ENCODE measurements at places on chromosomes 6 and 20.

GRCh38 chr6:37893257-37893656 lies 73.7 kb downstream of the ZFAND3 start:
- DNase-seq, result no peak

DNA sequence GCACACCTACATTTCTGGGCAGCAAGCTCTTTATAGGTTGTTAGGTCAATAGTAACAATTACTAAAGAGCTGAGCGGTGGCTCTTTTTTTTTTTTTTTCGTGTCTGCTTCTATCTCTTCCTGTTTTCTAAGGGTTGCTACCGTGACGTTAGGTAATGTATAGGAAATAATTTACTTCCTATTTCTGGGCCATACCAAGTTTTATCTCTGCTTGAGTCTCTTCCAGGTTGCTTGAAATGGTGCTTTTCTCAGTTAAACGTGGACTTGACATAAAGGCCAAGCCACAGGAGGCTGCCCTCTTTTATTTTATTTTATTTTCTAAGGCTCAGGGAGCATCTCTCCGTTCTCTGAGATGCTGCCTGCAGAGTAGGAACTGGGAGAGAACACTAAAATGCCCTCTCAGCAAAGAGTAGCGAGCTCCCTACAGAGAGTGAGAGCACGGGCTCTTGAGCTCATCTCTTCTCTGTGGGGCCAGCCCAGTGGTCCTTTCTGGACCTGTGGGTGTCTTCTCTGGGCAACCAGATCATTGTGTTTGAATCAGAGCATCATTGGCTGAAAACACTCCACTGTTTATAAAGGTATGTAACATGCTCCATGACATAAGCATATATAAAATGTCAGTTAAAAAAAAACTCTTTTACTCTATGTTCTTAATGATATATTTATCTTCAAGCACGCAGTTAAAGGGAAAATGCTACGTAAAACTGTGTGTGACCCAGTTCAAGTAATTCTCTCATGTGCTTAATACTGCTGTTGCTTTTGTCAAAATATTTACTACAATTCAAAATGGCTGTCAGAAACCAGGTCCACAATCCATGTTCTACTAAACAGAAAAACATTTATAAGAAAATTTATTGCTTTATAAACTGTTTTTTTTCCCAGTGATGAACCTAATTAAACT lies at the start of gene ZNF831:
Gene ZNF831, plus strand, starts transcription at position 191 of the 900 bp plus-strand sequence. CDS start 27,199 bp downstream, outside the sequence.
- DNase-seq, result peak; percentile 64

DNA sequence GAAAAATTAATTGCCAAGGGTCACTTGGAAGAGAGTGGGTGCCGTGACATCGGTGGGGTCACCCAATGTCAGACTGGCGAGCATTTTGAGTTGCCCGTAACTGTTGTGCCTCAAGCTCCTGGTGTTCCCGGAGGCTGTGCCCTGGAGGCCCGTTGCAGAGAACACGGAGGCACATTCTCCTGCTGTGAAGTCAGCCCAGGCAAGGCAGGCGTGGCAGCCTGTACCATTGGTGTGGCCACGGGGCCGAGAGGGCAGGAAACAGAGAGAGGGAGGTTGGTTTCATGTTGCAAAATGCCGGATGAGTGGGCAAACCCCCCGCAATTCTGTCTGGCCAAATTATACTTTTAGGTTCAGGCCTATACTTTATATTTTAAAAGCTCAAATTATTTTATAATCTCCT lies 81.2 kb downstream of the THBS2 start:
- DNase-seq, result no peak

- no peak for DNase-seq
These were observed 208.4 kb downstream of the MANEA start for GRCh38 chr6:95785785-95786184.

DNA sequence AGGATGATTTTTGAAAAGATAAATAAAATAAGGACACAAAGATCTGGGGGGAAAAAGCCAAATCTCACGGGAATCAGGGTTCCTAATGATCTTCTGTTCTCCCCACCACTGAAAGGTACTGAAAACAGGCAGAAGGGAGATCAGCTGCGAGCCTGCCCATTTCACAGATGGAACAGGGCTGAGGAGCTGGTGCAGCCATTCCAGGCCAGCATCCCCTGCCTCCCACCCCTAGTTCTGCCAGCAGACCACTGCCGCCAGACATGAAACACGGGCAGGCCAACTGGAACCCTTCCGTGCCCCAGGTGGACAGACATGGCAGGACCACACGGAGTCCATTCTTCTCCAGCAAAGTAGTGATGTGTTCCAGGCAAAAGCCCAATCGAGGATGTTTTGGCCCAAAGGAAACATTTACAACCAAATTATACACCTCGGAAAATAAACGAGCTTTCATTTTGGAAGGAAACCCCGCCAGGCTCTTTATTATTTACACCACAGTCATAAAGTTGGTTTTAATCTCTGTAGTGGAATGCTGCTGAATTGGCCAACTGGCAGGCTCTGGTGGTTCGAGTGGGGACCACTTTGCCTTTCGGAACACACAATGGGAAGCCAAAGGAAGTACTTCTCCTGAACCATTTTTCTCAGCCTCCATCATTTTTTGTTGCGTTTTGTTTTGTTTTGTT lies 28.2 kb downstream of the ISM1 start:
- DNase-seq, result no peak

DNA sequence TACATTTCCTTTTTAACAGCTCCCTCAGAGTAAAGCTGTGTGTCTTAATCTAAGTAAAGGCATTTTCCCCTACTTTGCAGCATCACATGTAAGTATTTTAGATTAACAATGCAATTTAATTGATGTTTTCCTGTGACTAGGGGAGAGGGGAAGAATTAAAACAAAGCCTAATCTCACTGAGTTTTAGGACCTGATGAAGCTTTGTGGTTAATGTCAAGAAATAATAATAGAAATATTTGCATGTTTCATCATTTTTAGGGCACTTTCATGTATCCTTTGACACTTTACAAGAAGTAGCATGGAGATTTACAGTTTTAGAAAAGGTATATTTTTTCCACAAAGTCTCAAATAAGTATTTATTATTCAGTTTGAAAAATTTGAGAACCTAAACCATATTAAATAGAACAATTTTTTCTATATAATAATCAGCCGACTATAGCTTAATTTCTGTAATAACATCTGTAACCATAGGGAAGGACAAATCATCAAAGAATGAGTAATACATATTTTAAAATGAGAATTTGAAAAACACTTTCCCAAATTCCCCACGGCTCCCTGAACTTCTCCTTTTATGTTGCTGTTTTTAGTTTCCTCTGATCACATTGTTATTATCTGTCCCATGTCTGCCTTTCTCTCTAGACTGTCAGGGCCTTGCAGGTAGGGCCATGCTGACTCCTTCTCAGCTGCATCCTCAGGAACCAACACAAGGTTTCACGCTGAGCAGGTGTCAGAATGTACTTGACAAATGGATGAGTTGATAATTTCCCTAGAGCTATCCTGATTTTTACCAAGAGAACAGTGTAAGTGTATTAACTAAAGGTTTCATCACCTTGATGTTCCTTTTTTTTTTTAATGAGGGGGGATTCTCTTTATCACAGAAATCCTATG lies 338.1 kb downstream of the SYNE1 start:
- DNase-seq, result no peak

DNA sequence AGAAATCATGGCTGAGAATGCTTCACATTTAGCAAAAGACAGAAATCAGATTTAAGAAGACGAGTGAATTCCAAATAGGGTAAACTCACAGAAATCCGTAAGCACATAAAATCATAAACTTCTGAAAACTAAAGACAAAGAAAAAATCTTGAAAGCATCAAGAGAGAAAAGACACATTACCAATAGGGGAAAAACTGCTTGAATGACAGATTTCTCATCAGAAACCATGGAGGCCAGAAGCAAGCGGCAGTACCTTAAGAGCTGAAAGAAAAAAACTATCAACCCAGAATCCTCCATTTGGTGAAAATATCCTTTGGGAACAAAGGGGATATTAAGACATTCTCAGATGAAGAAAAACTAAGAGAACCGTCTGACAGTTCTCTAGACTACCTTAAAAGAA lies 66.6 kb upstream of the EMILIN3 start:
- DNase-seq, result no peak

GRCh38 chr6:7489376-7489775 lies 52.1 kb upstream of the DSP start:
- DNase-seq, result no peak

- DNase-seq, result no peak
These were observed 94.0 kb upstream of the PHACTR1 start for GRCh38 chr6:12622566-12622965.

- DNase-seq, result no peak
These were observed 38.0 kb upstream of the SCP2D1 start for GRCh38 chr20:18775633-18776032.

DNA sequence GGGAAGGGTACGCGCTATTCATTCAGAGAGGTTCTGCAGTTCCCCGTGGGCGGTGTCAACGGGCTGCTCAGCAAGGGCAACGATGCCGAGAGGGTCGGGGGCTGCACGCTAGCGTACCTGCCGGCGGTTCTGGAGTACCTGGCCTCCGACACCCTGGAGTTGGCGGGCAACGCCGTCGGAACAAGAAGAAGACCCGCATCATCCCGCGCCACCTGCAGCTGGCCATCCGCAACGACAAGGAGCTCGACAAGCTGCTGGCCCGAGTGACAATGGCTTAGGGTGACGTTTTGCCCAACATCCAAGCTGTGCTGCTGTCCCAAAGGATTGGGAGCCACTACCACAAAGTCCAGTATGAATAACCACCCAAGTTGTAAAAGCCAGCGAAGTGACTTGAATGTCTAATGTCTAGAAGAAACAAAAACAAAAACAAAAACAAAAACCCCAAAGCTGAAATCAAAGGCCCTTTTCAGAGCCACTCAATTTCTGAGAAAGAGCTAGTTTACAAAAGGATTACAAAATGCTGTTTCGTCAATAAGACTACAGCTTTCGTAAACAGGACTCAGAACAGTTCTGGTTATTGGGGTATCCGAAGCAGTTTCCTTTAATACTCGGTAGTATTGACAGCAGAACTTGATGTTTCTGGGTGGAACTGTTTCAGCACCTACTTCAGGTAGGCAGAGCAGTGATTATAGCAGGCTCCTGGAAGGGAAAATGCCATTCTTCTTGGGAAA lies 21.9 kb upstream of the SLC17A4 start:
- no peak for DNase-seq

GRCh38 chr20:41655962-41656618 lies 37.9 kb upstream of the CHD6 start:
- DNase-seq, result no peak

DNA sequence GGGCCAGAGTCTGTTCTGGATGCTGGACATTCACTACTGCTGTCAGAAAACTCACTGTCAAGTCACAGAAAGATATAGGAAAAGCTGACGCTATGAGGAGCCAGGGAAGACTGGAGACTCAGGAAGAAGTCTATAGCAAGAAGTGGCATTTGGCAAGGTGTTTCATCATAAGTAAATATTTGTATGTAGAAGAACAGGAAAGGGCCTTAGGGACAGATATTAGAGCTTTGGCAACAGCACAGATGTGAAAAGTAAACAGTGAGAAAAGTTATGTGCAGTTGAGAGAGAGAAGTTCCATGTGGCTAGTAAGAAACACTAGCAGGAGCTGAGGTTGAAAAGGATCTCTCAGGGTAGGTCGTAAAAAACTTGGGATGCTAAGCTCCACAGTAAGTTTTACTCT lies 868.9 kb downstream of the PHF3 start:
- no peak for DNase-seq

GRCh38 chr6:63634630-63635029 lies 972 bp upstream of the PHF3 start:
- no peak for DNase-seq

- DNase-seq, result no peak
These were observed 170.8 kb downstream of the TMEM242 start for GRCh38 chr6:157152556-157152955.

- no peak for DNase-seq
These were observed 52.7 kb downstream of the FGD2 start for GRCh38 chr6:37058084-37058586.

- no peak for DNase-seq
These were observed 323.1 kb downstream of the TPBG start for GRCh38 chr6:82686719-82687118.

DNA sequence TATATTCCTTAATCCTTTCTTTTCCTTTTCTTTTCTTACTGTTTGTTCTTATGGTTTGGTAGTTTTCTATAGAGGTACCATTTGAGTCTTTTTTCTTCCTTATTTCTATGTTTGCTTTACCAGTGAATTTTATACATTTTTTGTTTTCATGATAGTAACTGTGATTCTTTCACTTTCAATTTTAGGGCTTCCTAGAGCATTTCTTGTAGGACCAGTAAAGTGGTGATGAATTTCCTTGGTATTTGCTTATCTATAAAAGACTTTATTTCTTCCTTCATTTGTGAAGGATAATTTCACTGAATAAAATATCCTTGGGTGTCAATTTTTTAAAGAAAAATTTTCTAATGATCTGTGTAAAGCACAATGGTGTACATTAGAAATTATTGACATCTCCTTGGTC lies 637.4 kb downstream of the CD109 start:
- no peak for DNase-seq

GRCh38 chr6:127190552-127190951 lies 72.1 kb downstream of the RSPO3 start:
- DNase-seq, result no peak

DNA sequence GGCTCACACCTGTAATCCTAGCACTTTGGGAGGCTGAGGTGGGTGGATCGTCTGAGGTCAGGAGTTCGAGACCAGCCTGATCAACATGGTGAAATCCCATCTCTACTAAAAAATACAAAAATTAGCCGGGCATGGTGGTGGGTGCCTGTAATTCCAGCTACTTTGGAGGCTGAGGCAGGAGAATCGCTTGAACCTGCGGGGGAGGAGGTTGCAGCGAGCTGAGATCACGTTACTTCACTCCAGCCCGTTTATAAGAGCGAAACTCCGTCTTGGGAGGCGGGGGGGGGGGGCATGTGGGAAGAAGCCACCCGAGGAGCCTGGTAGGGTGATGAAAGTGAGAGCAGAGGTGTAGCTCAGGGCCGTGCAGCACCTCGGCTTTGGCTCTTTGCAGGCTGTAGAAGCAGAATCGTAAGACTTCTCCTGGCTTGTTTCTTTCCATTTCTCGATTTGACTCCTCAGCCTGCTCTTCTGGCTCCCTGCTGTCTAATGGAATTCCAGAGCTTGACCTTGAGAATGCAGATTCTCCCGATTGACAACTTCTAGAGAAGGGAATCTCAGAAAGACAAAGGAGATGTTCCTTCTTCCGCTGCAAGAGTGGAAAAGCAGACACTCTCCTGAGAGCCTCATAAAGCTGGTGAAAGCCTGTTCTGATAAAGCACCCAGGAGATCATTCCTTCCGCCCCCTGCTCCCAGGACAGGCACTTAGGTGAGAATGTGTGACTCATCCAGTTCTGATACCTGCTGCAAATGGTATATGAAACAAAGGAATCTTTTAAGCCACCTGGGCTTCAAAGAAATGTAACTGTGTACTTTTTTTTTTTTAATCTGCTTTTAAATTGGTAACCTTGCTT lies 26.0 kb upstream of the PPP1R16B start:
- no peak for DNase-seq
